ENCODE measurements at places on chromosomes 3 and 15.

GRCh38 chr3:122661633-122662032, 19.0 kb upstream of the PARP14 start:
- no peak for DNase-seq

DNA sequence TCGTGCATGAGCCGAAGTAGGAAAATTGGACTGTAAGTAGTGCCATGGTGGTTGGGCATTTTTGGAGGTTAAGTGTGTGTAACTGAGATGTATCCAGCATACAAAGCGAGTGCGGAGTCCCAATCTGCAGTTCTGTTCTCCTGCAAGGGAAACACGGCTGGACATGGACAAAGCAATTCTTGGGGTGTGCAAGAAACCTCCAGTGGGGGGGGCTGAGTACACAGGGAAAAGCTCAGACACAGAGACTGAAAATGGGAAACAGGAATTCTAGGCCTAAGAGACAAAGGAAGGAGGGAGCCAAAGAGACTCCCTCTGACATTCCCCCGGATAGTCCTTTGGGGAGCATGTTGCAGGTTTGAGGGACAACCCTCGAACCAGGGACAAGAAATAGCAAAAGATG, 83.2 kb upstream of the PLSCR4 start:
- DNase-seq: no peak

GRCh38 chr3:102673271-102674115, 238.7 kb downstream of the ZPLD1 start:
- peak; percentile 26 for DNase-seq

DNA sequence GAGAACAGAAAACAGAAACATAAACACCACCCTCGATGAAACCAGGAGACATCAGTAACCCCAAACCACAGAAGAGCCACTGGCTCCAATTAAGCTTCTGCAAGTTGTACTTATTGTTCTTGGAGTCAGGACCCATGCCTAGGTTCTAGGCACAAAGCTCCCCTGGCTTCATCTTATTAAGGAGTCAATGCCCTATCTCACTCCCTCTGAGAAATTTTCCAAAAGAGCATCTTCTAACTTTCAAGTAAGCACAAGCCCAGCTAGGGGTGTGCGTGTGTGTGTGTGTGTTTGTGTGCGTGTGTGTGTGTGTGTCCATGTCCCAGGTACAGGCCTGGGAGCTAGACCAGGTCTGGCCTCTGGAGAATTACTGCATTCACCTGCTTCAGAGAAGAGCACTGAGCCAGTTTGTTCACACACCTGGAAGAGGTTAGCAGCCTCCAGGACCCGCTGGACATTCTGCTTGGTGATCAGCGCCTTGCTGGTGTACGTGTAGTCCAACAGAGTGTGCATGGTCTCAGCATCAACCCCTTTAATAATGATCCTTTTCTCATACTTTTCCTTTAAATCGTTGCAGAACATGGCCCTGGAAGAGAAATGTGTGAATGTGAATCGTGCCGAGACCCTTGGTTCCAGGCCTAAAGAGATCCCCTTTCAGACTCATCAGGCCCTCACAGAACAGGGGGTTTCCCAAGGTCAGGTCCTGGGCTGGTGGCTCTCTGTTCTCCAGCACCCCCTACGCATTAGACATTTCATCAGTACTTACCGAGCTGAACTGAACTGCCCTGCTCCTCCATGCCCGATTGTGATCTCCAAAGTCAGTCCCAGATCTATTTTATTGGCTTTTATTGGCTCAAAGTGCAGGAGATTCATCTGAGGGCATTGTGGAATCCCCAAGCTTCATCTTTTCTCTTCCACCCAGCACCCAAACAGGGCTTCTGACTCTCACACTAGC, 27.8 kb downstream of the KLHL6 start:
- DNase-seq: no peak

- no peak for DNase-seq
These were observed 138.2 kb downstream of the TPRA1 start for GRCh38 chr3:127452321-127452821.

DNA sequence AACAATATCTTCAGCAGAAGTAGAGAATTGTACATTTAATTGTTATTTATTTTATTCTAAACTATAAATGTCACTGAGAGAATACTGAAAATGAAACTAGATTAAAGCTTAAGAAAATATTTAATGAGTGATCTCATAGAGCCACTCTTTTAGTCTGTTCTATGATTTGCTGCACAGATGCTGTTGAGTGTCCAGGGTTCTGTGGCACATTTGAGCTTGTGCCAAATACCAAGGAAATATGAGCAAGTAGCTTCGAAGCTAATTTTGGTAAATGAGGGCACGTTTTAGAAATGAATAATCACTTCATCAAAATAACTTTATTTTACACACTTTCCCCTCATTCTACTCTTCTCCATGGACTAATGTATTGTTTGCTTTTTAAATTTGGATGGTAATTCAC, 53.6 kb upstream of the THRB start:
- no peak for DNase-seq

DNA sequence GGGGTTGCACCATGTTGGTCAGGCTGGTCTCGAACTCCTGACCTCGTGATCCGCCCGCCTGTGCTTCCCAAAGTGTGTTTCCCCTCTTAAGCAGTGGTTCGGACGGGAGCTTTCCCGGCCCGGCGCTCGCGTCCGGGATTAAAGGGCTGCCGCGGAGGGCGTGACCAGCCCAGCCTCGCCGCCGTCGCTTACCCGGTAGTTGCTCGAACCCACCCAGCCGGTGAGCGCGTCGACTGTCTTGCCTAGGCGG, 513 bp downstream of the CLASP2 start:
- peak; percentile 85 for DNase-seq

- no peak for DNase-seq
These were observed 30.8 kb upstream of the ZBTB38 start for GRCh38 chr3:141337523-141337854.
